SJCRH30 (cell line): ENCODE measurements at places on chromosomes 4 and X. TPM values are rescaled to one million over a fixed set of nuclear protein-coding genes. Genes with fewer than 3 reads are reported as not detected.

DNA sequence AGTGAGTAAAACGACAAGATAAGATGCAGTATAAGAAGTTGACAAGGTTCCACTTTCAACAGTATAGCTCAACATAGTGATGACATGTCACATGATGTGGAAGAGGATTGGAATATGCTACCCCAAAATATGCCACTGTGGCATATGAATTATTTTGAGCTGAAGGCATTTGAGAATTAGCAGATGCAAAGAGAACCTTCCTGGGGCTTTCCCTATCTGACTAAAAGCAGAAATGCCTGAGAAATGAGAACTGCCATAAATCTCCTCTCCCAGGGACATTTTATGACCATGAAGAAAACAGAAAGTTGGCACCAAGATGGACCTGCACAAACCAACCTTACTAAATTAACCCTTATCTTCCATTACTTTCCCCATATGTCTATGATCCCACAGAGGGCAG is 24.8 kb downstream of the CDKN2AIP start:
- no peak for DNase-seq

Gene VCX3A
- not detected in 2 replicates for total RNA-seq

Gene F11
- total RNA-seq, result 0.42 and 0.79 TPM in 2 replicates

DNA sequence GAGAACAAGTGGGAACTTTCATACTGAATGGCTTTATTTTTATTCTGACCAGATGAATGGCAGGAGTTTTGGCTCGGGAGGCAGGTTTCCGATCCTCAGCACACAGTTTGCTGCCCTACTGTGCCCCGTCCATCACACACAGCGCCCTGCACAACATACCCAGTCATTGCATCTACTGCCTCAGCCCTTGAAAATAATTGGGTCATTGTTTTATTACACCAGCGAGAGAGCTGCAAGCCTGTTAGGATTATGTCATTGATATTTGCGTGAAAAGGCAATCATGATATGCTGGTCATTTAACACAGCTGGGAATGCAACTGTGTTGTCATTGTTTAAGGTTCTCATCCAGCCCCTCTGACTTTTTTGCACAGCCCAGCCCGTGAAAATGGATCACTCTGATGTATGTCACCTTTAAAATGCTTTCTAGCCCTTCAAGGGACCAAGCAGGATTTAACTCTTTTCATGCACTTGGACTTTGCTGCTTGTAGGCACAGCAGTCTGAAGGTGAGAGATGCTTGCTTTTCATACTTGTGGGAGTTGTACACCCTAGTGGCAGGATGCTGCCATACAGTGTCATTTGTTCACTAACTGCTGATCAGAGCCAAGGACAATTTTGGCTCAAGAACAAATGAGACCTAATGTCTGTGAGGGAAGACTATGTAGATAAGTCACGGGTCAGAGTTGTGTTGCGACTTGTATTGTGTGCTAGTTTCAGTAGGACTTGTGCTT is 62.3 kb downstream of the RTL9 start:
- peak; percentile 75 for DNase-seq

- peak; percentile 44 for DNase-seq
These were observed 17.8 kb downstream of the ZNF185 start for GRCh38 chrX:152915541-152916241.

DNA sequence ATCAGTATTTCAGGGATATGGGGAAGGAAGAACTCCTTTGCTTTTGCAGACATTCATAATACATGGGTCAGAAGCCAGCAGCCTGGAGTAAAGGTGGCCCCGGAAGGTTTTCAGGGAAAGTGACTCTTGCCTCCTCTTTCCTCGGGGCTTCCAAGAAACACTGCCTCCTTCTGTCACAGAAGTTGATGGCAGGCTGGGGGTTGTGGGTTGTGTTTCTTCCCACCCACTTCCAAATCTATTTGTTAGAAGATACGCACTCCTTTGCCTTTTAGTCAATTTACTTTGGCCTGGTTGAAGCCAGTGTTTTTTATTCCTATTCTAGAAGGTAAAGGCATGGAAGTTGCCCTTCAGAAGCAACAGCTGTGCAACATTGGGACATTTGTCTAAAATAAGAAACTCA is 19.7 kb downstream of the KIT start:
- DNase-seq, result no peak

Gene ITM2A
- not detected in 2 replicates for total RNA-seq

GRCh38 chrX:16517039-16517605 is 132.8 kb upstream of the S100G start:
- no peak for DNase-seq

GRCh38 chr4:94304365-94304971 is 38.2 kb downstream of the HPGDS start:
- DNase-seq, result peak; percentile 15

Gene RHOXF2
- total RNA-seq, result not detected in 2 replicates

Gene SLC9B1
- total RNA-seq, result 0.22 and 0.91 TPM in 2 replicates

GRCh38 chrX:152444338-152444737 is 6.8 kb downstream of the GABRA3 start:
- DNase-seq, result no peak

DNA sequence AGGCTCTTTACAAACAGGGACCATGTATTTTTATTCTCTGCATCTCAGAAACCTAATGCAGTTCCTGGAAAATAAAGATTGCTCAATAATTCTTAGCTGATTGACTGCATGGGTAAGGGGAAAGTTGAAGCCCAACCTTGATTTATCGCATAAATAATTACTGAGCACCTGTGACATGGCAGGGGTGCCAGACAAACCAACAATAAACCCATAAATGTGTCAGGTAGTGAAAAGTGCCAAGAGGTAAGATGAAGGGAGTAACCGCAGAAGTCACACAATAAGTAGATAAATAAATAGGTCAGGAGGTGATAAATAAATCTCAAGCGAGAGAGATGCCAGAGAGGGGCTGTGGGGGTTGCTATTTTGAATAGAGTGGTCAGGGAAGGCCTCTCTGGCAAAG is 20.1 kb upstream of the AP1S2 start:
- no peak for DNase-seq

- no peak for DNase-seq
These were observed 3.3 kb downstream of the IL13RA1 start for GRCh38 chrX:118730500-118731247.

DNA sequence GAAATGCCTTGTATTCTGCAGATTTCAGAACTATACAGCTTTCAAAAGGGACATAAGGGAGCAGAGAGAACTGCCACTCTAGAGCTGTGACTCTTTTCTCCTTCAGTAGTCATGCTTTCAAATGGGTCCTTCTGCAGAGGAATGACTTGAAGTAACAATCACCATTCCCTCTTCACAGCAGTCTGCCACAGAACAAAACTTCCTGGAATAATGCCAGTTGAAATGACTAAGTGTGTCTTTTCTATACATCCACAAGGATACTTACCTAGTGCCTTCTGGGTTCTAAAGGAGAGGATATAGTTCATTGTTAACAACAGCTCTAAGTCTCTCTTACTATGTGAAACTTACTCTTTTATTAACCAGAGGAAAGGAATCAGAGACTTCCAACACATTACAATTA is 515.4 kb upstream of the ATOH1 start:
- no peak for DNase-seq

- peak; percentile 61 for DNase-seq
These were observed 33.5 kb upstream of the CHRNA9 start for GRCh38 chr4:40301603-40302002.

Gene LRIT3
- 0.03 and 0.20 TPM in 2 replicates for total RNA-seq

- no peak for DNase-seq
These were observed 12.8 kb downstream of the CLDN2 start for GRCh38 chrX:106932960-106933537.

Gene SPINK2
- not detected in 2 replicates for total RNA-seq

- no peak for DNase-seq
These were observed 74.8 kb upstream of the MTNR1A start for GRCh38 chr4:186630128-186630527.

- DNase-seq, result no peak
These were observed 147.1 kb upstream of the RPL34 start for GRCh38 chr4:108473163-108473720.
